Mesothelial cell of epicardium (in vitro differentiated cells): ENCODE measurements at places on chromosomes 12 and 14. TPM values are rescaled to one million over a fixed set of nuclear protein-coding genes. Genes with fewer than 3 reads are reported as not detected.
A peak's percentile ranks its signal among the peaks of the same experiment; 100 is the strongest.

The PRKAG1 gene
- 58.7 to 61.8 TPM (median 59.4 TPM) in 3 replicates for total RNA-seq

The TAS2R30 gene
- total RNA-seq, result 5.4 to 7.2 TPM (median 6.2 TPM) in 3 replicates

The BIN2 gene
- 0.18 TPM in 1 of 3 replicates, not detected in the others for total RNA-seq

The RCOR1 gene
- total RNA-seq, result 43.2 to 47.4 TPM (median 45.1 TPM) in 3 replicates

The VASH1 gene
- 51.2 to 57.6 TPM (median 55.5 TPM) in 3 replicates for total RNA-seq

The ZDHHC22 gene
- total RNA-seq, result not detected in 3 replicates

The KRT73 gene
- not detected in 3 replicates for total RNA-seq

The BMP4 gene
- total RNA-seq, result 27.6 to 35.2 TPM (median 34.2 TPM) in 3 replicates

The KRT83 gene
- not detected in 3 replicates for total RNA-seq

The OAS1 gene
- 5.4 to 8.9 TPM (median 6.2 TPM) in 3 replicates for total RNA-seq

The IKZF4 gene
- 16.2 to 22.5 TPM (median 18.6 TPM) in 3 replicates for total RNA-seq

GRCh38 chr14:92677087-92677668 lies 71.2 kb downstream of the LGMN start:
- no peak overlapping the region for H3K27ac ChIP-seq
- no peaks in the 10 kb centered on the region for H3K27me3 ChIP-seq
- H3K4me3 ChIP-seq, result no peak overlapping the region
- peaks cover 18% of the 10 kb centered on the region for H3K36me3 ChIP-seq
- no peak for DNase-seq

- H3K36me3 ChIP-seq, result no peaks in the 10 kb centered on the region
- peaks cover 64% of the 10 kb centered on the region for H3K27me3 ChIP-seq
- H3K4me1 ChIP-seq, result no peaks in the 10 kb centered on the region
- no peak for DNase-seq
- H3K4me3 ChIP-seq, result no peak overlapping the region
- H3K27ac ChIP-seq, result no peak overlapping the region
Measured at GRCh38 chr12:104648756-104649155, 192.0 kb downstream of the CHST11 start.

DNA sequence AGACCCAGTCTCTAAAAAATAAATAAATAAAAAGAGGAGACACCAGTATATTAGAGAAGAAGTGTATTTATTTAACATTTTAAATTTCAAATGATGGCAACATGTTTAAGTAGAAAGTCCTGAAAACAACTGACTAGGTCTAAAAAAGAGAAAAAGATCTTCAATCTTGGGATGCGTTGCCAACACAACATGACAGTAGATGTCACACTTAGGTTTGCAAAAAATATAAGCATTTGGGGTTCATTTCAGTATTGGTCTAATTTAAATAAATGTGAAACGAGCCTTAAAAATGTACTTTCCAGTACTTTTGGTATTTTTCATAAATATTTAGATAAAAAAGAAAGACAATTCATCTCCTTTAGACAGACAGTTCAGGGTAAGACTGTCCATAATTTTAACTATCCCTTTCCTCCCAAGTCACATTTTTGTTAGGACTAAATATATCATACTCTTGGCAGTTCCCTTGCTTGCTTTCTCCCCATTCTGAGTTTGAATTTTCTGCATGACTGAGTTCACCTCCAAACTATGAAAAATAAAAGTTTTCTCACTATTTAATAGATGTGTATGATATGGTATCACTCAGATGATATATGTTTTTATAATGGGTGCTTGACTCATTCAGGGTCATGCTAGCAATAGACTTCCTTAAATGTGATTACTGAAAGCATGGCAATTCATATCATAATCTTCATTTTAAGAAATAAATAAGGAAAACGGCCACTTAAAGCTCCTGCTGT lies 4.3 kb downstream of the C14orf93 start:
- peak overlapping the region; percentile 93 for H3K4me3 ChIP-seq
- no peaks in the 10 kb centered on the region for H3K27me3 ChIP-seq
- peaks cover 40% of the 10 kb centered on the region for H3K4me1 ChIP-seq

GRCh38 chr14:65872536-65872935 lies 460.0 kb downstream of the FUT8 start:
- no peak overlapping the region for H3K4me3 ChIP-seq
- H3K27ac ChIP-seq, result no peak overlapping the region
- no peaks in the 10 kb centered on the region for H3K36me3 ChIP-seq
- H3K27me3 ChIP-seq, result no peaks in the 10 kb centered on the region
- H3K4me1 ChIP-seq, result no peaks in the 10 kb centered on the region

- H3K36me3 ChIP-seq, result peaks cover 10% of the 10 kb centered on the region
- no peak for DNase-seq
- no peaks in the 10 kb centered on the region for H3K27me3 ChIP-seq
- no peak overlapping the region for H3K27ac ChIP-seq
Measured at GRCh38 chr12:109563291-109564284, 9.7 kb downstream of the MMAB start.

- H3K36me3 ChIP-seq, result peaks cover 3% of the 10 kb centered on the region
- no peak overlapping the region for H3K27ac ChIP-seq
- no peak overlapping the region for H3K4me3 ChIP-seq
Measured at GRCh38 chr12:1553987-1554982, 40.1 kb downstream of the FBXL14 start.

DNA sequence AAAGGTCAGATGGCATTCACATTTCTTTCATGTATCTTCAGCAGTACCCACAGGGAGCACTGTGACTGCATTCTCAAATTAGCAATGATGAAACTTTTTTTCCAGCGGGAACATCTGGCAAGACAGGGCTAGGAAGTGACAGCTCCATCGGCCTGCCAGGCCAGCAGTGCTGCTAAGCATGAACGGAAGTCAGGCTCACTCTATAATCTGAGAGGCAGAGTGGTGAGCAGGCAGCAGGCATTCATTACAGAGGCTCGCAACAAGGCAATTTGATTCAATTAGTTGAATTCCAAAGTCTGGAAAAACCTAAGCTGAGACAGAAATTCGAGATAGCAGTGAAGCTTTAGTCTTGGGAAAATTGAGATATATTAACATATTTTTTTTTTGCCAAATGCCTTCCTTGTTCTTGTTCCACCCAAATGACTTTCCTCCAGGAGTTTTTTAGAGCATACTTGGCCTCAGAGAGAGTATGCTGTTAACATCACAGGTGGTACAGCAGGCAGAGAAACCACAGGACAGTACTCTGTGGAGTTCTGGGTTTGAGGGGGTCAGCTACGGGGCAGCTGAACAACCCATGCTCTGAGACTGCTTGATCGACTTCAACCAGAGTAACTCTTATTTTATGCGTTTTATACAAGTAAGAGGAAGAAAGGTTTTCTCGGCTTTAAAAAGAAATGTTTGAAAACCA lies 414.9 kb downstream of the APAF1 start:
- DNase-seq, result peak; percentile 47
- no peaks in the 10 kb centered on the region for H3K27me3 ChIP-seq
- H3K36me3 ChIP-seq, result no peaks in the 10 kb centered on the region
- H3K27ac ChIP-seq, result peak overlapping the region; percentile 89

DNA sequence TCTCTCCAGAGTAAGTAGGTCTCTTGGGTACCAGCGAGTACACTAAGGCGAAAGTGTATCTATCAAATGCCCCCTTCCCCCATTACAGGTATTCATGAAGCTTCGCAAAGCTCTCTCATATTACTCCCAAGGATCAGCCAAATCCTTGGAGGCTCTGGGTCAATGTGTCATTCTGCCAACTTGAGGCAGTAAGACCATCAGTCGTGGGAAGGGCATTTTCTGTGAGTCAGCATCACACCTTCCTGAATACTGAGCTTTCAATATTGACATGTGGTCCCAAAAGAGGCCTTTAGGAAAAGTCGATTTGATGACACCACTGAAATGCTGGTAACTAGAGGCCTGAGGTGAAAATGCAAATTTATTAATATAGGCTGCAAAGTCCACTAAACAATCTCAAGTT lies 323.9 kb downstream of the LRIG3 start:
- H3K27ac ChIP-seq, result no peak overlapping the region
- H3K4me1 ChIP-seq, result no peaks in the 10 kb centered on the region
- no peak for DNase-seq
- no peaks in the 10 kb centered on the region for H3K36me3 ChIP-seq
- no peak overlapping the region for H3K4me3 ChIP-seq

- H3K27ac ChIP-seq, result peak overlapping the region; percentile 14
- peaks cover 18% of the 10 kb centered on the region for H3K4me1 ChIP-seq
- no peak for DNase-seq
- peaks cover 1% of the 10 kb centered on the region for H3K36me3 ChIP-seq
- H3K4me3 ChIP-seq, result no peak overlapping the region
Measured at GRCh38 chr12:93857279-93857938, 180.2 kb downstream of the CRADD start.

GRCh38 chr12:3681595-3682061 lies 71.3 kb downstream of the CRACR2A start:
- H3K27me3 ChIP-seq, result peaks cover 2% of the 10 kb centered on the region
- no peak overlapping the region for H3K27ac ChIP-seq
- H3K36me3 ChIP-seq, result no peaks in the 10 kb centered on the region
- H3K4me3 ChIP-seq, result no peak overlapping the region

- peak overlapping the region; percentile 85 for H3K27ac ChIP-seq
- H3K4me3 ChIP-seq, result no peak overlapping the region
- H3K4me1 ChIP-seq, result peaks cover 20% of the 10 kb centered on the region
- H3K27me3 ChIP-seq, result no peaks in the 10 kb centered on the region
- no peak for DNase-seq
- no peaks in the 10 kb centered on the region for H3K36me3 ChIP-seq
Measured at GRCh38 chr14:22226381-22226780, 362.6 kb downstream of the DAD1 start.

GRCh38 chr12:104672096-104672445 lies 215.3 kb downstream of the CHST11 start:
- no peaks in the 10 kb centered on the region for H3K36me3 ChIP-seq
- no peak for DNase-seq
- peaks cover 87% of the 10 kb centered on the region for H3K27me3 ChIP-seq
- no peak overlapping the region for H3K4me3 ChIP-seq

GRCh38 chr12:101892794-101893193 lies 15.4 kb downstream of the DRAM1 start:
- peaks cover 13% of the 10 kb centered on the region for H3K4me1 ChIP-seq
- H3K4me3 ChIP-seq, result no peak overlapping the region

GRCh38 chr12:33182485-33182884 lies 257.1 kb downstream of the SYT10 start:
- no peak overlapping the region for H3K4me3 ChIP-seq
- H3K36me3 ChIP-seq, result peaks cover 7% of the 10 kb centered on the region
- peaks cover 35% of the 10 kb centered on the region for H3K4me1 ChIP-seq
- H3K27me3 ChIP-seq, result no peaks in the 10 kb centered on the region
- DNase-seq, result no peak

DNA sequence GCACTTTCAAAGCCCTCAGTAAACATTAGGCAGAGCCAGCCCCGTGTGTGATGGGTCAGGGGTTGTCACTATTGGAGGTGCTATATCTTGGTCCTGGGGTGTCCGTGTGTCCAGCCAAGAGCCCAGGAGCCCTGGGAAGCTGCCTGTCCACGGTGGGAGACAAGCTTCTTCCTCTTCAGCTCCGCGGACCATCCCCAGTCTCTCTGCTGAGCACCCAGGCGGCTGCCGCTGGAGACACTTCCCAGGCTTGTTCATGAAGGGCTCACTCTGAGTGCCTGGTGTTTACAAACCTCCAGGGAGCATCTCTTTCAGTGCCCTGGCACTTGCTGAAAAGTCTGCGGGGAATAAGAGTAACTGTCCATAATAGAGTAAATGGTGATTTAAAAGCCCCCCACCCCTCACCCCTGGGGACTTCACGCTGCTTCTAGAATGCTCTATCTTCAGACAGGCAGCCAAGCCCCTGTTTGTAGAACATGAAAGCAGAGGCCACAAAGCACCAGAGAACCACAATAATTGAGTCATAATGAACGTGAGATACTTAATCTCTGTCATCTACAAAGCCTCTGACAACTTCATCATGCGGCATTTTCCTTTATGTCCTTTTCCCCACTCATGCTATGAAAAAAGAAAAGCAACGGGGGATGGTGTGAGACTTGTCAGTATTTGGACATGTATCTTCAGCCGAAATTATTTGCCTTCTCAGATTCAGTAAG lies 178.6 kb downstream of the TMEM132C start:
- H3K27me3 ChIP-seq, result no peaks in the 10 kb centered on the region
- H3K4me3 ChIP-seq, result no peak overlapping the region
- peak overlapping the region; percentile 69 for H3K27ac ChIP-seq
- H3K36me3 ChIP-seq, result no peaks in the 10 kb centered on the region
- H3K4me1 ChIP-seq, result peaks cover 18% of the 10 kb centered on the region

DNA sequence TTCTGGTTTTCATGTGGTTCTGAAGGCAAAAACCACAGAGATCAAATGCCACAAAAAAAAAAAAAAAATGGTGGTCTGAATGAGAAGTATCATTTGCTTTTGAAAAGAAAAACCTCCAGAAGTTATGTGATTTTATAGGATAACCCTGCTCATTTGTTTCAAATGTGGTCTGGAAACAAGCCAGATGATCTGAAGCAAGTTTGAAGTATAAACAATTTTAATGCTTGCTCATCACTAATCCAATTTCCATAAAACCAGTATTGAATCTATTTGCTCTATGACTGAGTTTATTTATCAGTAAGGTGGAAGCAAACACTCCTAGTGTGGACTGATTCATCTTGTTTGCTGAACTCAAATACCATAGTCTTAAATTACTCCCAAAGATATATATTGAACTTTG lies 407.3 kb upstream of the FLRT2 start:
- H3K27me3 ChIP-seq, result no peaks in the 10 kb centered on the region
- peak overlapping the region; percentile 17 for H3K27ac ChIP-seq
- H3K36me3 ChIP-seq, result no peaks in the 10 kb centered on the region
- H3K4me1 ChIP-seq, result peaks cover 35% of the 10 kb centered on the region
- H3K4me3 ChIP-seq, result no peak overlapping the region
- DNase-seq, result no peak

DNA sequence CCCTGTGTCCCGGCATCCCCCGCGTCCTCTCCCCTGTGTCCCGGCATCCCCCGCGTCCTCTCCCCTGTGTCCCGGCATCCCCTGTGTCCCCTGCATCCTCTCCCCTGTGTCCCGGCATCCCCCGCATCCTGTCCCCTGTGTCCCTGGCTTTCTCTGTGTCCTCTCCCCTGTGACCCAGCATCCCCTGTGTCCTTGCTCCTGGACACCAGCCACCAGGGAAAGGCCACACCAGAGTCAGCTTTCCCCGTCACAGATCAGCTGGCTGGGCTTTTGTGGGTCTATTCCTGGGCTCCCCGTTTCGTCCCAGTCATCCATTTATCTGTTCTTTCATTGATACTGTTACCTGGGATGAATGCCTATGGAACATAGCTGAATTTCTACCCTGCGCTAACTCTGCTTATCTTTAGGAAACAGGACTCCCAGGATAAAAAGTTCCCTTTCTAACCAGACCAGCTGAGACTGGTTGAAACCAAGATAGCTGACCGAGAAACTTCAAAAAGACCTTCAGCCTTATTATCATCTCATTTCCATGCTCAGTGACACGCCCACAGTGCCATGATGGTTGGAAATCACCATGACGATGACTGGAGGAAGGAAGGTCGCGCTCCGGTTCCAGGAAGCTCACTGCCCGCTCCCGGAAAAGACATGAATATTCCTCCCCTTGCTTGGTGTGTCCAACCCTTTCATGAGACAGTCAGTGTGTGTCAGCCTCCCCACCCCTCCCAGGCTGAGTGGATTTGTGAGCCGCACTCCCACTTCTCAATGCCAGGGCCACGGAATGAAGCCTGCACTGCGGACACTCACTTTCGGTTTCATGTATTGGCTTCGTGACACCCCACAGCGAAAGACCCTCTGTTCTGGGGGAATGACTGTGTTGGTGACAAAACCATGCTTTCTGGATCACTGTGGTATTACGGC lies 276.4 kb upstream of the SFSWAP start:
- H3K36me3 ChIP-seq, result no peaks in the 10 kb centered on the region
- no peak overlapping the region for H3K27ac ChIP-seq
- no peak for DNase-seq
- peaks cover 72% of the 10 kb centered on the region for H3K27me3 ChIP-seq

GRCh38 chr12:54265364-54265812 lies 14.5 kb downstream of the CBX5 start:
- no peak for DNase-seq
- H3K36me3 ChIP-seq, result peaks cover 10% of the 10 kb centered on the region
- H3K4me3 ChIP-seq, result no peak overlapping the region
- H3K27ac ChIP-seq, result peak overlapping the region; percentile 95
- peaks cover 57% of the 10 kb centered on the region for H3K4me1 ChIP-seq
